Activated CD8-positive, alpha-beta T cell treated with anti-CD3 and anti-CD28 coated beads, Interleukin-2, amount 10 ng/mL, durations not matched to agents 7 days and 5 days (primary cell): ENCODE measurements at places on chromosomes 11 and 22.
A peak's percentile ranks its signal among the peaks of the same experiment; 100 is the strongest.

GRCh38 chr22:29306835-29307595 is 565 bp downstream of the GAS2L1 start:
- peak; percentile 53 for DNase-seq

DNA sequence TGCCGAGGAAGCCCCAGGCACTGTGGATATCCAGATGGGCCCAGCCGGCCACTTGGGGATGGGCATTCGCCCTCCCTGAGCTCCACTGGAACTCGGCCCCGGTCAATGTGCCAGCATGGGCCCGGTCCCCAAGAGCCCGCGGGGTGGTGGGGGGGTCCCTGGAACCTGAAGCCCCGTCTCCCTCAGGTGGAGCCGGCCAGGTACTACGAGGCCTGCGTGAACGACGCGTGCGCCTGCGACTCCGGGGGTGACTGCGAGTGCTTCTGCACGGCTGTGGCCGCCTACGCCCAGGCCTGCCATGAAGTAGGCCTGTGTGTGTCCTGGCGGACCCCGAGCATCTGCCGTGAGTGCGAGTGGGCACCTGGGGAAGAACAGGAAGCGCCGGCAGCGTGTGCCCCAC is 21.2 kb downstream of the MUC5AC start:
- no peak for DNase-seq

GRCh38 chr11:3105791-3106735 is 48.8 kb upstream of the CARS1 start:
- no peak for DNase-seq

DNA sequence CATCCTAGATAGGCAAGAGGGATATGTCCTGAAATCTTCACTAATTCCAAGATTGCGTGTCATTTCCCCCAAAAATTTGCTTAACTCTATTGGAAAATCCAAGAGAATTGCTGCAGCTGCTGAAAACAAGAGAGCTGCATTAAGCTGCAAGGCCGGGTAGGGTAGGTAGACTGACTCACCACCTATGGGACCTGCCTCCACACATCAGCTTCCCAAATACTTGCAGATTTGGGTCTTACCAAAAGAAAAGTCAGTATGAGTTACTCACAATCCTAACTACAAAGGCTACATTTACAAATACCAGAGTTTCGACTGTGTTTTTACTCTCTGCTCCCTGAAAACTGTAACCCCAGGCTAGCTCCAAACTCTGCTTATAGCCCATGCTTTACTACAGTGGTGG is 142.5 kb upstream of the TEAD1 start:
- DNase-seq, result no peak

DNA sequence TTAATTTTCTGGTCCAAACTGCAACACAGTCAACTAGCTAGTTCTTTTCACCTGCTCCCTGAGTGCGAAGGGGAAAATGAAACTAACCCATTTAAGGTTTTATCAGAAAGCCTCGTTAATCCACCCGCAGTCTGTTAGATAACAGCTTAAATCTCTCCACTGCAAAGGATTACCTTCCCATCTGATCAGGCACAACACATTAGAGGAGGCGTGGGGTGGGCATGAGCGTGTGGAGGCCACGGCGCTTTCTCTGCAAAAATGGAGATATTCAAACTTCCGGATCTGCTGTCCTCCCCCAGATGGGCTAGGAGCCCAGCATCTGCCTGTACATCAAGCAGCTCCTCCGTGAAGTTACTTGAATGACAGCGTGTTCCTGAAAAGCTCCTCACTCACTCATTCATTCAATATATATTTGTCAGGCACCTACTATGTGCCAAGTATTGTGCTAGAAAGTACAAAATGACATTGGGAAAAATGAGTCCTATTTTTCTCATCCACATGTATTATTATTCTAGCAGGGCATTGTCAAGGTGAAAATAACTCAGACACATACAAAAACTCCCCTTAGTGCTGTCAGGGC is 13.5 kb upstream of the ANKK1 start:
- no peak for DNase-seq

DNA sequence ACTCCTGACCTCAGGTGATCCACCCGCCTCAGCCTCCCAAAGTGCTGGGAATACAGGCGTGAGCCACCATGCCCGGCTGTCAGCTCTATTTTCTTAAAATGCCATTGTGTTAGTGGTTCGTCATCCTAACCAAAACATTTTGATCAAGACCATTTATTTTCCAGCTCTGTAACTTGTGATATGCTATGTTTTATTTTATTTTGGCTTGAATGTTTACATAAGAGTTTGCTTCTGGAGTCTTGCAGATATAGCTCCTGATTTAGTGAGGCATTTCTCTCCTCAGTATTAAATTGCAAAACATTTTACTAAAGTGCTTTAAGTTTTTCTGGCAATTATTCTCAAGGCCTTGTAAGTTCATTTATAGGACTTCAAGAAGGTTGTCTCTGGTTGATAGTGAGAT is 4.4 kb downstream of the EP300 start:
- no peak for DNase-seq

DNA sequence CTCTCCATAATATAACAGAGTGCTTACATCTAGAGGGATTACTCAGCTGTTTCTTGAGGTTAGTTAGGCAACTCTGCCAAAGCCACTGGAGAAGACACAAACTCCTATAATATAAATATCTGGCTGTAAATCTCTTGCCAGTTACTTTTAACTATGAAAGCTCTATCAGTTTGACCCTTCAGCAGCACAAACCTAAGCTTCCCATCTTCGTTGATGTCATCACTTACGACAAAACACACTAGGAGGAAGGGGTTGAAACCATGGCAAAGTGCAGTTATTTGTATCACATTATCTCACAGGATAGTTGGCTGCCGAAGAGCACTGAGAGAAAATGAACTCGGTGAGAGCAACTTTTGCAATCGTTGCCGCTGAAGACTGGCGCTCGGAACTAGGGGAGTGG is 922.1 kb downstream of the OPCML start:
- DNase-seq, result no peak

- DNase-seq, result no peak
Measured at GRCh38 chr11:34044664-34045485, 6.7 kb upstream of the CAPRIN1 start.
